ENCODE measurements at places on chromosomes 6 and 20. TPM values are rescaled to one million over a fixed set of nuclear protein-coding genes. Genes with fewer than 3 reads are reported as not detected.

Gene BLTP3A
- 4.2 TPM for total RNA-seq

Gene OR2H2
- not detected for total RNA-seq

Gene ADGRF5
- total RNA-seq = 43.1 TPM

Gene CCN5
- total RNA-seq = under 0.01 TPM

Gene RAB44
- total RNA-seq = under 0.01 TPM

Gene DNMT3B
- total RNA-seq = 2.0 TPM

Gene FAM217A
- total RNA-seq = not detected
